Mesendoderm (in vitro differentiated cells): ENCODE measurements at places on chromosomes 2 and 18.

GRCh38 chr18:69658103-69658502 lies 257.4 kb downstream of the DOK6 start:
- no peaks in the 10 kb centered on the region for H3K4me1 ChIP-seq
- H3K27me3 ChIP-seq = no peaks in the 10 kb centered on the region
- H3K27ac ChIP-seq = no peak overlapping the region
- no peaks in the 10 kb centered on the region for H3K36me3 ChIP-seq
- no peak overlapping the region for H3K4me3 ChIP-seq

- no peak for DNase-seq
- no peaks in the 10 kb centered on the region for H3K4me1 ChIP-seq
- no peak overlapping the region for H3K27ac ChIP-seq
- peaks cover 5% of the 10 kb centered on the region for H3K36me3 ChIP-seq
- H3K4me3 ChIP-seq = no peak overlapping the region
- H3K27me3 ChIP-seq = no peaks in the 10 kb centered on the region
These were observed 96.3 kb downstream of the PRPF40A start for GRCh38 chr2:152620985-152621384.

DNA sequence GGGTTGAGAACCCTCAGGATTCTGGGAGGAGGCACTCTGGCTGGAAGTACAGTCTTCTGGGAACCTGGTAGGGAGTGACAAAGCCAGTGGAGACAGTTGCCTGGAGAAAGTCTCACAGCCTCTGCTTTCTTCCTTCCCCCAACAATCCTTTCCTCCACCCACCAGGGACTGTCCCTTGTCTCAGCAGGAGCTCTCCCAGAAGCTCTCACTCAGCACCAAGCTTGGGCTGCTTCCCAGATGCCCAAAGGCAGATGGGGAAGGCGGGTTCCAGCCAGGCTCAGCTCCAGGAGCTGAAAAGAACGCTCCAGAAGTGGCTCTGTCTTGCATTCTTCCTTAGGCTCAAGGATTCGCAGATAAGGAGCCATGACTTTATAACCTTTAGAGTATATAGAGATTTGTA lies 7.6 kb upstream of the NAGK start:
- no peaks in the 10 kb centered on the region for H3K4me1 ChIP-seq
- H3K27me3 ChIP-seq = no peaks in the 10 kb centered on the region
- H3K27ac ChIP-seq = no peak overlapping the region
- no peak for DNase-seq
- H3K4me3 ChIP-seq = no peak overlapping the region

- DNase-seq = no peak
- H3K27me3 ChIP-seq = no peaks in the 10 kb centered on the region
- H3K4me1 ChIP-seq = no peaks in the 10 kb centered on the region
These were observed 10.4 kb upstream of the DNAH7 start for GRCh38 chr2:196079052-196079451.

DNA sequence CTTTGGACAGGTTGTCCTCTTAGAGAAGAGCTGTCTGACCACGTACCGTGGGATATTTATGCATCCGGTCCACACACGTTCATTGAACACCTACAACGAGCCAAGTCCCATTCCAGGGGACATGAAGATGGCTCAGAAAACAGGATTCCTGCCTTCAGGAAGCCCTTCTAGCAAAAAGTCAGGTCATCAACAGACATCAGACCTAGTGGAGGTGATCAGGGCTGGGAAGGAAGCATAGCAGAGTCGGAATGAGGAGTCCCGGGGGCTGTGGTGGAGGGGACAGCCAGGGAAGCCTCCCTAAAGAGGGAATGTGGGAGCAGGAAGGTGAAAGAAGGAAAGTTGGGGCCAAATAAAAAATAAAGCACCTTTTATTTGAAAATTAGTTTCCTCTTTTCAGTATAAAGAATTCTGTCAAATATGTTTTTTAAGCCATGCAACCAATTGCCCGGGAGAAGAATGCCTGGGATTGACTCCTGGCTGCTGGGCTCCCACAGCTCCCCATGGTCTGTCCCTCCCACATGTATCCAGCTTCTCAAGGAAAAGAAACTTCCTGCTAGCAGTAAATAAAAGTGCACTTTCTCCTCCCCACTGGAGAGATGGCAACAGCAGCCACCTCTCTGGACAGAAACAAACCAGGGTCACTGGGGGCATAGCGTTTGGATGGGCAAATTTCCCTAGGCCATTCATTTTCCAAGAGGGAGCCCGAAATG lies 144.8 kb downstream of the SMAD7 start:
- H3K4me1 ChIP-seq = peaks cover 10% of the 10 kb centered on the region
- DNase-seq = no peak
- H3K4me3 ChIP-seq = no peak overlapping the region
- H3K36me3 ChIP-seq = no peaks in the 10 kb centered on the region
- H3K27me3 ChIP-seq = no peaks in the 10 kb centered on the region
- H3K27ac ChIP-seq = no peak overlapping the region

DNA sequence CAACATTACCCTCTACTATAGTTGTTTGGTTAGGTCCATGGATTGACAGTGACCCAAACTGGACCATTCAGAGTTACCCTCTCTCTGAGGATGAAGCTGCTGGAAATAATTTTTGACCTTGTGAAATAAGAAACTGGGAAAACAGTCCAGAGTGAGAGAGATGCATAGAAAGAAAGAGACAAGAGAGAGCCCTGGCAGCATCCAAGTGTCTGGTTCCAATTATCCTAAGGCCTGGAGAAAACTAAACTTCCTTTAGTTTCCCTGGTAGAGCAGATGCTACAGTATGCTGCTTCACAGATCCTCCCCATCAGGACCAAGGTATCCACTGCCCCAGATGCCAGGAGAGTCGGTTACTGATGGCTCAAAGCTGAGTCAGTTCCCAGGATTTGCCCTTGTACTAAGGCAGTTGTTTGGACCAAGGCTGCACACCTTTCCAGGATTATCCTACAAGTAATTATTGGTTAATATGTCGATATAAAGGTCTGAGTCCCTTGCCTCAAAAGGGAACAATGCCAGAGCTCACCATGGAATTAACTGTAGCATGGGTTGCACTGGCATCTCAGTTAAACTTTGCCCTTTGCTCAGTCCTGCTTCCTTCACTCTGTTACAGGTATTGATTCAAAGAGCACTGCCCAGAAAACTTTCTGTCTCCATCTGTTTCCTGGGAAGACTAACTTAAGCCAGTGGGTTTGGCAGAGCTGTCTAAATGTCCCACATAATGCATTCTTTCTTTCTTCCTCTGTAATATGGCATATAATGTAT lies 14.6 kb upstream of the CHN1 start:
- no peak overlapping the region for H3K27ac ChIP-seq
- no peaks in the 10 kb centered on the region for H3K27me3 ChIP-seq
- no peak for DNase-seq
- H3K4me3 ChIP-seq = no peak overlapping the region
- no peaks in the 10 kb centered on the region for H3K36me3 ChIP-seq

- no peak overlapping the region for H3K27ac ChIP-seq
- H3K4me3 ChIP-seq = no peak overlapping the region
- no peaks in the 10 kb centered on the region for H3K27me3 ChIP-seq
- no peaks in the 10 kb centered on the region for H3K36me3 ChIP-seq
These were observed 126.0 kb downstream of the MBP start for GRCh38 chr18:77006305-77007175.

- no peak overlapping the region for H3K4me3 ChIP-seq
- no peaks in the 10 kb centered on the region for H3K27me3 ChIP-seq
- H3K4me1 ChIP-seq = no peaks in the 10 kb centered on the region
- H3K27ac ChIP-seq = no peak overlapping the region
These were observed 7.3 kb downstream of the ACMSD start for GRCh38 chr2:134845719-134846118.

- no peak overlapping the region for H3K4me3 ChIP-seq
- no peaks in the 10 kb centered on the region for H3K36me3 ChIP-seq
- no peak overlapping the region for H3K27ac ChIP-seq
- no peaks in the 10 kb centered on the region for H3K4me1 ChIP-seq
- no peaks in the 10 kb centered on the region for H3K27me3 ChIP-seq
- peak; percentile 74 for DNase-seq
These were observed 39.0 kb upstream of the MAL start for GRCh38 chr2:94986392-94986963.

DNA sequence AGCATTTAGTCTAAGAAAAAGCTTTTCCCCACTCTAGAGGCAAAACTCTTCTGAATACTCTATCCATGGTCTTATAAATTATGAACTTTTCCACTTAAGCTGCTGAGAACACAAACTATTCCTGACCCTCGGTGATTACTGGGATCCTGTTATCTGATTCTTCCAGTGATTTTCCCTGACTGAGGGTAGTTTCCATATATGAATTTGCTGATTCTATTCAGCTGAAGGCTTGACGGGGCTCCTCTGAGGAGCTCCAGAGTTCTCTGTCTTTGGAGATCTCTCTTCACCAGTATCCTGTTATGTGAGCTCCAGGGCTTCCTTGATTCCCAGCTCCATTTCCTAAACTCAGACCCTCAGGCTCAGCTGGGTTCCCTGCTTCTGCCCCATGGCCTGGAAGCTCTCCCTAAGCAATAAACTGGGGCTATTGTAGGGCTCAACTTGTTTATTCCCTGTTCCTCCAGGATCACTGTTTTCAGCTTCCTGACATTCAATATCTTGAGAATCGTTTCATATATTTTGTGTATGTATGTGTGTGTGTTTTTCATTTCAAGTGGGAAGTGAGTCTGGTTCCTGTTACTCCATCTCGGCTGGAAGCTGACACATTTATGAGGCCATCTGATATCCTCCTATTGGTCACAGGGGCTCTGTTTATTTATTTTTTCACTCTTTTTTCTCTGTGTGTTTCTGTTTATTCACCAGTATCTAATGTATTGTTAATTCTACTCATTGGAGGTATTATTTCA lies 78.2 kb downstream of the ARHGAP28 start:
- H3K4me3 ChIP-seq = no peak overlapping the region
- H3K27ac ChIP-seq = no peak overlapping the region
- DNase-seq = peak; percentile 31
- H3K27me3 ChIP-seq = no peaks in the 10 kb centered on the region
- no peaks in the 10 kb centered on the region for H3K4me1 ChIP-seq

DNA sequence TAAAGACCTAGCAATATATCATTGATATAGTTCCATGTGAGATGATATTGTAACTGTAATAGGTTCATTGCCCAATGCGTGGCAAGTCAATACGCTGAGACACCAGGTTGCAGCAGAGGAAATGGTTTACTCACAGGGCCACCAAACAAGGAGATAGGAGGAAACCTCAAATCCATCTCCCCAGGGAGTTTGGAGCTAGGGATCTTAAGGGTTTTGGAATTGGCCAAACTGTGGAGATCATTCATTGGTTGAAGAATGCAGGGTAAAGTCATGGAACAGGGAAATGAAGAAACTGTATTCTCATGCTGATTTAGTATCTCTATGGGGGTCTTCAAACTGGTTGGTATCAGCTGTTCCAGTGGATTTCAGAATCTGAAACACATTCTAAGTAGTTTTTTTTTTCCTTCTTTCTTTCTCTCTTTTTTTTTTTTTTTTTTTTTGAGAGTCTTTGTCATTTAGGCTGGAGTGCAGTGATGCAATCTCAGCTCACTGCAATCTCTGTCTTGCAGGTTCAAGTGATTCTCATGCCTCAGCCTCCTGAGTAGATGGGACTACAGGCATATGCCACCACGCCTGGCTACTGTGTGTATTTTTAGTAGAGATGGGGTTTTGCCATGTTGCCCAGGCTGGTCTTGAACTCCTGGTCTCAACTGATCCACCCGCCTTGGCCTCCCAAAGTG lies 30.7 kb upstream of the PPM1B start:
- H3K27ac ChIP-seq = no peak overlapping the region
- H3K4me1 ChIP-seq = peaks cover 5% of the 10 kb centered on the region
- DNase-seq = peak; percentile 78
- no peak overlapping the region for H3K4me3 ChIP-seq
- no peaks in the 10 kb centered on the region for H3K36me3 ChIP-seq

- no peak overlapping the region for H3K27ac ChIP-seq
- H3K4me3 ChIP-seq = no peak overlapping the region
- H3K27me3 ChIP-seq = no peaks in the 10 kb centered on the region
- H3K4me1 ChIP-seq = no peaks in the 10 kb centered on the region
- no peaks in the 10 kb centered on the region for H3K36me3 ChIP-seq
These were observed 18.1 kb downstream of the TIMM21 start for GRCh38 chr18:74166386-74166785.

- H3K4me1 ChIP-seq = no peaks in the 10 kb centered on the region
- no peaks in the 10 kb centered on the region for H3K27me3 ChIP-seq
- H3K36me3 ChIP-seq = no peaks in the 10 kb centered on the region
- H3K27ac ChIP-seq = no peak overlapping the region
These were observed 58.1 kb upstream of the GPC1 start for GRCh38 chr2:240377366-240377765.

DNA sequence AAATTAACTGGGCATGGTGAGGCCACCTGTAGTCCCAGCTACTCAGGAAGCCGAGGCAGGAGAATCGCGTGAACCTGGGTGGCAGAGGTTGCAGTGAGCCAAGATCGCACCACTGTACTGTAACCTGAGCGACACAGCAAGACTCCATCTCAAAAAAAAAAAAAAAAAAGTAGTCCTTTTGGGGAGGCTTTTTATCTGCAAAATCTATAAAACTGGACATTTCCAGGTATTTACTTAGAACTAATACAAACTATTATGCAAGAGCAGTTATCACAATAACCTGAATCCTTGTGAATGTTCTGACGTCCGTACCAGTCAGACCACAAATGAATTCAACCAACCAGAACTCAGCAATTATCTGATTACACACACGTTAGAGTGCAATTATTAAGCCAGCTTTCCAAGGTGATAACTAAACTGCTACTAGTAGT lies 8.8 kb upstream of the RAPH1 start:
- no peak overlapping the region for H3K4me3 ChIP-seq
- no peak overlapping the region for H3K27ac ChIP-seq
- H3K27me3 ChIP-seq = no peaks in the 10 kb centered on the region
- H3K4me1 ChIP-seq = no peaks in the 10 kb centered on the region
- DNase-seq = no peak
- no peaks in the 10 kb centered on the region for H3K36me3 ChIP-seq

GRCh38 chr2:767440-767839 lies 90.2 kb upstream of the TMEM18 start:
- H3K4me3 ChIP-seq = no peak overlapping the region
- H3K27me3 ChIP-seq = no peaks in the 10 kb centered on the region
- H3K36me3 ChIP-seq = no peaks in the 10 kb centered on the region
- no peak overlapping the region for H3K27ac ChIP-seq
- no peaks in the 10 kb centered on the region for H3K4me1 ChIP-seq

GRCh38 chr2:58204195-58204959 lies 36.7 kb downstream of the FANCL start:
- no peaks in the 10 kb centered on the region for H3K27me3 ChIP-seq
- no peak for DNase-seq
- no peak overlapping the region for H3K27ac ChIP-seq
- H3K36me3 ChIP-seq = no peaks in the 10 kb centered on the region
- no peaks in the 10 kb centered on the region for H3K4me1 ChIP-seq
- H3K4me3 ChIP-seq = no peak overlapping the region
